Stimulated activated CD8-positive, alpha-beta memory T cell treated with anti-CD3 and anti-CD28 coated beads, Interleukin-4, amount 100 ng/mL, for 1 hour (primary cell): ENCODE measurements at places on chromosomes 6 and 20.

GRCh38 chr6:165819394-165819793, 156.4 kb upstream of the PDE10A start:
- no peak for DNase-seq

DNA sequence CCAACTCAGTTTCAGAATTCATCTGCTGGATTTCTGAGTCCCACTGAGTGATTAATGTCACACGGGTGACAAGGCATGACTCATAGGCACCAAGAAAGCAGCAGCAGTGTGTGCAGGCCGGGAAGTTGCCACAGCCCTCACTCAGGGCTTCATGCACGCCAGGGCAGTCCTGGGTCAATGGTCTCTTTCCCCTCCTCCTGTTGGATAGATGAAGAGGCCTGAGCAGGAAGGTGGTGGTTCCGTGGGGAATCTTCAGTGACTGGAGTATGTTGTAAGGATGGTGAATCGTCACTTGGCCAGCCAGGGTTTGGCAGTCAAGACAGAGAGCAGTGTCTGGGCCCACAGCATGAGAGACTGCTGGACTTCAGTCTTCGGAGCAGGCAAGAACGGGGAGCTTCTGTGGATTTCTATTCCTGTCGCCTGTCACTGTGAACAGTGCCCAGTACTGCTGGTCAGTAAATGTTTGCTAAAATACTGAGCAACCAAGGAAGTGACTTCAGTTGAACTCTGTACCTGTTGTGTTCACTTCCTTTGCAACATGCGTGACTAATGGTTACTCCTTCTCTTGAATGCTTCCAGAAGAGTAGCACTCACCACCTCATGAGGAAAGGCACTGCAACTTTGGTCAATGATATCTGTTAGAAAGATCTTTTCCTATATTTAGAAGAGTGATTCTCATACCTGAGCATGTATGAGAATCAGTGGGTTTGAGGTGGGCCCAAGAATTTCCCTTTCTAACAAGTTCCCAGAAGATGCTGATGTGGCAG, 62.0 kb upstream of the CD93 start:
- DNase-seq: no peak

- no peak for DNase-seq
These were observed at the start of gene MMP24 for GRCh38 chr20:35226126-35226883. Gene MMP24, plus strand, starts transcription at chr20:35226690. Its CDS starts 49 bp downstream, at chr20:35226739.

DNA sequence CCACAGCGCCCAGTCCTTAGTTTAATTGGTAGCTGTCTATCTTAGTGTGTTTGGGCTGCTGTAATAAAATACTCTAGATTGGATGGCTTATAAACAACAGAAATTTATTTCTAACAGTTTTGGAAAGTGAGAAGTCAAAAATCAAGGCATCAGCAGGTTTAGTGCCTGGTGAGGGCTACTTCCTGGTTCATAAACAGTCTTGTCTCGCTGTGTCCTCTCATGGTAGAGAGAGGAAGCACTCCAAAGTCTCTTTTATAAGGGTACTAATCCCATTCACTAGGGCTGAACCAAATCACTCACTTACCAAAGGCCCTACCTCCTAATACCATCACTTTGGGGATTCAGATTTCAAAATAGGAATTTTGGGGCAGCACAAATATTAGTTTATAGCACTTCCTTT, 336.9 kb upstream of the RSPO3 start:
- no peak for DNase-seq

DNA sequence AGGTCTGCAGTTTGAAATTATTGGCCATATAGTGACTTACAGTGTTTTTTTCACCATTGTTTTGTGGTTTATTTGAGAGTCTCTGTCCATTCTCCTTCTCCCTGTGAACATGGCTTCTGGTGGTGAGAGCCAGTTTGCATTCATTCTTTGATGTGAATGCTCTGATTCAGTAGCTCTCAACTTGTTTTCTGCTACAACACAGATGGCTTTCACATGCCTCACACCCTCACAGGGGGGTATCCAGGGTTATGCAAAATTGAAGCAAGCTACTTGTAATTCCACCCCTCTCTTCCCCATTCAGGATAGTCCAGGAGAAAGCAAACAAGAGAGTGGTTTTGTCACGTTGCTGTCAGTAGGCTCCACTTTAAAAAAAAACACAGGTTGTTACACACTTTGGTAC, 55.6 kb downstream of the SLX4IP start:
- DNase-seq: no peak

- no peak for DNase-seq
These were observed 181.9 kb downstream of the BCAS1 start for GRCh38 chr20:53888510-53888909.
